Activated naive CD8-positive, alpha-beta T cell treated with anti-CD3 and anti-CD28 coated beads, Interleukin-2, amount 10 ng/mL, durations not matched to agents 7 days and 5 days (primary cell): ENCODE measurements at places on chromosomes 3 and 15. TPM values are rescaled to one million over a fixed set of nuclear protein-coding genes. Genes with fewer than 3 reads are reported as not detected.
A peak's percentile ranks its signal among the peaks of the same experiment; 100 is the strongest.

GRCh38 chr15:72174551-72175165 lies 22.9 kb downstream of the GRAMD2A start:
- peaks cover 2% of the 10 kb centered on the region for H3K4me1 ChIP-seq
- DNase-seq: no peak
- H3K27ac ChIP-seq: no peak overlapping the region
- H3K36me3 ChIP-seq: no peaks in the 10 kb centered on the region
- H3K4me3 ChIP-seq: no peak overlapping the region

DNA sequence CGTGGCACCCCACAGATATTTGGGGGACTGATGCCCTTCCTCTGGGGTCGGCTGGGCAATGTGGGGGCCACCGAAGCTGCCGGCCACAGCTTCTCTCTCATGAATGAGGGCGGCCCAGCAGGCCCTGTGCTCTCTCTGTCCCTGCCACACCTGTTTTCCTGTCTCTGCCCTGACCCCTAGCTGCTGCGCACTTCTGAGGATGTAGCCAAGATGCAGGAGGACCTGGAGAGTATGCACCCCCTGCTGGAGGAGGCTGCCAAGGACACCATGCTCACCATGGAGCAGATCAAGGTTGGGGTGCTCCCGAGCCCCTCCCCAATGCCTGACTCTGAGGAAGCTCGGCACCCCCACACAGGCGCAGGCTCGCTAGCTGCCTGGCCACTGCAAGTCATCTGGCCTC lies 59.7 kb downstream of the SEMA3G start:
- H3K4me3 ChIP-seq: no peak overlapping the region
- no peaks in the 10 kb centered on the region for H3K27me3 ChIP-seq
- no peak overlapping the region for H3K27ac ChIP-seq

- H3K27me3 ChIP-seq: peaks cover 79% of the 10 kb centered on the region
- H3K4me3 ChIP-seq: no peak overlapping the region
- peaks cover 4% of the 10 kb centered on the region for H3K36me3 ChIP-seq
Observed at GRCh38 chr15:34496207-34496995, 58.8 kb upstream of the GOLGA8A start.

GRCh38 chr3:4950351-4950784 lies 28.9 kb upstream of the BHLHE40 start:
- H3K27ac ChIP-seq: no peak overlapping the region
- no peak overlapping the region for H3K4me3 ChIP-seq
- no peak for DNase-seq
- no peaks in the 10 kb centered on the region for H3K27me3 ChIP-seq
- no peaks in the 10 kb centered on the region for H3K4me1 ChIP-seq

- H3K4me3 ChIP-seq: no peak overlapping the region
- H3K27me3 ChIP-seq: peaks cover 7% of the 10 kb centered on the region
- no peaks in the 10 kb centered on the region for H3K4me1 ChIP-seq
- no peak for DNase-seq
- no peaks in the 10 kb centered on the region for H3K36me3 ChIP-seq
- H3K27ac ChIP-seq: no peak overlapping the region
Observed at GRCh38 chr15:92407321-92407720, 13.6 kb downstream of the ST8SIA2 start.

- no peak overlapping the region for H3K27ac ChIP-seq
- no peak overlapping the region for H3K4me3 ChIP-seq
- H3K27me3 ChIP-seq: no peaks in the 10 kb centered on the region
- H3K4me1 ChIP-seq: no peaks in the 10 kb centered on the region
- DNase-seq: no peak
Observed at GRCh38 chr3:61964566-61964965, 403.2 kb downstream of the PTPRG start.

- H3K36me3 ChIP-seq: peaks cover 49% of the 10 kb centered on the region
- peaks cover 19% of the 10 kb centered on the region for H3K4me1 ChIP-seq
- peak overlapping the region; percentile 64 for H3K27ac ChIP-seq
- no peak overlapping the region for H3K4me3 ChIP-seq
- no peak for DNase-seq
- H3K27me3 ChIP-seq: no peaks in the 10 kb centered on the region
Observed at GRCh38 chr3:11600501-11601282, 43.0 kb downstream of the VGLL4 start.

- H3K27ac ChIP-seq: no peak overlapping the region
- no peak overlapping the region for H3K4me3 ChIP-seq
- H3K36me3 ChIP-seq: no peaks in the 10 kb centered on the region
- peaks cover 9% of the 10 kb centered on the region for H3K27me3 ChIP-seq
- no peaks in the 10 kb centered on the region for H3K4me1 ChIP-seq
Observed at GRCh38 chr3:154025007-154025406, 96.2 kb upstream of the ARHGEF26 start.

GRCh38 chr3:18558507-18558906 lies 133.4 kb upstream of the SATB1 start:
- no peak overlapping the region for H3K4me3 ChIP-seq
- H3K27me3 ChIP-seq: no peaks in the 10 kb centered on the region
- no peak for DNase-seq
- no peak overlapping the region for H3K27ac ChIP-seq
- H3K36me3 ChIP-seq: peaks cover 19% of the 10 kb centered on the region

- H3K27me3 ChIP-seq: no peaks in the 10 kb centered on the region
- H3K36me3 ChIP-seq: peaks cover 3% of the 10 kb centered on the region
- H3K27ac ChIP-seq: no peak overlapping the region
- peaks cover 38% of the 10 kb centered on the region for H3K4me1 ChIP-seq
Observed at GRCh38 chr3:171262431-171262830, 197.8 kb downstream of the TNIK start.

GRCh38 chr3:72013084-72013483 lies 228.1 kb upstream of the PROK2 start:
- H3K27ac ChIP-seq: no peak overlapping the region
- DNase-seq: no peak
- H3K4me3 ChIP-seq: no peak overlapping the region
- H3K27me3 ChIP-seq: peaks cover 4% of the 10 kb centered on the region
- no peaks in the 10 kb centered on the region for H3K36me3 ChIP-seq

- H3K27ac ChIP-seq: no peak overlapping the region
- no peak overlapping the region for H3K4me3 ChIP-seq
- peaks cover 11% of the 10 kb centered on the region for H3K27me3 ChIP-seq
- no peaks in the 10 kb centered on the region for H3K36me3 ChIP-seq
Observed at GRCh38 chr3:171953301-171954022, 85.9 kb upstream of the FNDC3B start.

GRCh38 chr3:159902546-159903314 lies 85.9 kb upstream of the IL12A start:
- no peaks in the 10 kb centered on the region for H3K4me1 ChIP-seq
- peaks cover 11% of the 10 kb centered on the region for H3K27me3 ChIP-seq
- H3K36me3 ChIP-seq: no peaks in the 10 kb centered on the region
- H3K4me3 ChIP-seq: no peak overlapping the region
- H3K27ac ChIP-seq: no peak overlapping the region

- H3K36me3 ChIP-seq: no peaks in the 10 kb centered on the region
- H3K4me1 ChIP-seq: peaks cover 2% of the 10 kb centered on the region
- no peak overlapping the region for H3K4me3 ChIP-seq
- peaks cover 11% of the 10 kb centered on the region for H3K27me3 ChIP-seq
- no peak for DNase-seq
Observed at GRCh38 chr3:48585411-48585810, 9.7 kb downstream of the COL7A1 start.

DNA sequence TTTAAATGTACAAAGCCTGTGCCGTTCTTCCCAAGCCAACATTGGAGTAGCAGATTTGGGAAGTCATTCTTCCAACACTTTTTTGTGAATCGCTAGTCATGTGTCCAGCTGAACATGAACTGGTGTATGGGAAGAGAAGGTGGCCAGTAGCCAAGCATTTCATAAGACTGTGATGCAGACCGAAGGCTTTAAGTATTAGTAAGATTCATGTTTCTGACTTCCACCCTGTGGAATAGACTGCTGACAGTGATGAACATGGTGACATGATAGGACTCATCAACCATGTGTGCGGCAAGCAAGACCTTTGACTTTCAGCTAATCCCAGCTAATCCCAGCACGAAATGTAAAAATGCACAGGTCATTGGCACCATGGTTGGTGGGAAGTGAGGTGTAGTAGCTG lies 48.3 kb upstream of the THSD4 start:
- H3K36me3 ChIP-seq: no peaks in the 10 kb centered on the region
- no peak overlapping the region for H3K27ac ChIP-seq
- H3K4me3 ChIP-seq: no peak overlapping the region
- DNase-seq: no peak
- H3K27me3 ChIP-seq: peaks cover 7% of the 10 kb centered on the region

DNA sequence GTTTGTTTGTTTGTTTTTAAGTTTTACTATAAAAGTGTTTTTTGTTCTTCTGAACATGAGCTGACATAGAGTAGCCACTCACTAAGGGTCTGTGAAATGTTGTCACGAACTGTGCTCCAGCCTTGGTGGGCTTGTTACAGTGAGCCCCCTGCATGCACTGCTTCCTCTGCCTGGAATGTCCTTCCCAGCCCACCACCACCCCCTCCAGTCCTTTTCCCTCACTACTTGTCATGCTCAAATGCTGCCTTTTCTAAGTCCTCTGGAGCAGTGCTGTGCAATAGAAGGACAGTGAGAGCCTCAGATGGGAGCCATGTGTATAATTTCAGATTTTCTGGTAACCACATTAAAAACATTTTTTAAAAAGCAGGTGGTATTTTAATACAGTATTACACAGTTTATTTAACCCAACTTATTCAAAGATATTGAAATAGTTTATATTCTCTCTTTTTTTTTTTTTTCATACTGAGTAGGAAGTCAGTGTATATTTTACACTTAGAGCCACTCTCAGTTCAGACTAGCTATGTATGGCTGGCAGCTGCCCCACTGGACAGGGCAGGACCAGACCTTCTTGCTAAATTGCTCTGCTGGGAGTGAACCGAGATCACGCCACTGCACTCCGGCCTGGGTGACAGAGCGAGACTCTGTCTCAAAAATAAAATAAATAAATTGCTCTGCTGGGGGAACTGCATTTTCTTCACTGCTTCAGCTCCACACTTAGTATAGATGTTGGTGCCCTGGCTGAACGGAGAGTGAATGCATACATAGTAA lies 26.9 kb downstream of the MKRN2OS start:
- H3K4me3 ChIP-seq: no peak overlapping the region
- no peak overlapping the region for H3K27ac ChIP-seq
- no peaks in the 10 kb centered on the region for H3K4me1 ChIP-seq
- H3K36me3 ChIP-seq: peaks cover 8% of the 10 kb centered on the region
- no peak for DNase-seq

The CPLX3 gene
- total RNA-seq: 0.17 TPM

The RBM6 gene
- total RNA-seq: 147 TPM

The ERICH6 gene
- total RNA-seq: 0.23 TPM

The CEP70 gene
- 28.3 TPM for total RNA-seq

The C3orf20 gene
- 0.17 TPM for total RNA-seq
